ENCODE measurements at places on chromosomes 4 and X.
A peak's percentile ranks its signal among the peaks of the same experiment; 100 is the strongest.

- no peak for DNase-seq
Measured at GRCh38 chrX:16914058-16914457, 32.4 kb upstream of the REPS2 start.

DNA sequence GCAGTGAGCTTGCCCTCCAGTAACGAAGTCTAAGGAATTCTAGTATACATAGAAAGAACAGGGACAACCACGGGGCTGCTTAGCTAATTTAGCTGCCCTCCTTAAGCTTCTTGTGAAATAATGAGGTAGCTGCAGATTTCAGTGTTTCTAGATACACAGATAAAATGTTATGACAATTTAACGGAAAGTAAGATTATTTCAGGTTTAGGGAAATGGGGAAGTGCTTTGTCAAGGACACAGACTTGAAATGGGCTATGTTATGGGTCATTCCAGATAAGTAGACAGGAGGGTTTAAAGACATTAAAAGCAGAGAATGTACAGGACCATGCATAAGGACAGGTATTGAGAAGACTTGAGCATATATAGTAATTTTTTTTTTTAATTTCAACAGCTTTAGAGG, 34.2 kb upstream of the ZNF518B start:
- no peak for DNase-seq

GRCh38 chrX:47530049-47530448, 31.0 kb upstream of the ARAF start:
- DNase-seq = no peak

GRCh38 chrX:57121816-57122215, 468 bp upstream of the SPIN2B start:
- DNase-seq = no peak

GRCh38 chr4:127120441-127121090, 512.2 kb upstream of the INTU start:
- no peak for DNase-seq

GRCh38 chr4:88411491-88412096, 32.9 kb downstream of the HERC6 start:
- DNase-seq = peak; percentile 27

DNA sequence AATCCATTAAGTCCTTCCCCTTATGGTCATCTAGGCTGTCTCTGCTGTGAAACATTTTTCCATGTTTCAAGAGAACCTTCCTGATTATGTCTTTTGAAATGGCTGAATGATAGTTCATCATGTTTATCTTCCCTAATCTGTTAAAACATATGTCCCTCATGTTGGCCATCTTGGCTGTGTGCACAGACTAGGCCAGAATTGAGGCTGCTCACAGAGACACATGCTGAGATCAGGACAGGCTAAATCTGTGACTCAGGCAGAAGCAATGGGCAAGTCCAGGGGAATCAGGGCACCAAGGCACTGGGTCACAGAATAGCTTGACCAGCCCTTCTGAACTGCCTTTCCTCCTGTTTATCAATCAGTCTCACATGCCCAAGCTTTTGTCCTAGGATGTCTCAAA, 78.3 kb downstream of the FHDC1 start:
- DNase-seq = no peak

All from activated CD8-positive, alpha-beta T cell treated with anti-CD3 and anti-CD28 coated beads for 36 hours (primary cell).